Stimulated activated CD8-positive, alpha-beta memory T cell treated with anti-CD3 and anti-CD28 coated beads, Interleukin-12 subunit alpha, Interleukin-12 subunit beta, amount 100 ng/mL, for 1 hour (primary cell): ENCODE measurements at places on chromosomes 3 and 15.

DNA sequence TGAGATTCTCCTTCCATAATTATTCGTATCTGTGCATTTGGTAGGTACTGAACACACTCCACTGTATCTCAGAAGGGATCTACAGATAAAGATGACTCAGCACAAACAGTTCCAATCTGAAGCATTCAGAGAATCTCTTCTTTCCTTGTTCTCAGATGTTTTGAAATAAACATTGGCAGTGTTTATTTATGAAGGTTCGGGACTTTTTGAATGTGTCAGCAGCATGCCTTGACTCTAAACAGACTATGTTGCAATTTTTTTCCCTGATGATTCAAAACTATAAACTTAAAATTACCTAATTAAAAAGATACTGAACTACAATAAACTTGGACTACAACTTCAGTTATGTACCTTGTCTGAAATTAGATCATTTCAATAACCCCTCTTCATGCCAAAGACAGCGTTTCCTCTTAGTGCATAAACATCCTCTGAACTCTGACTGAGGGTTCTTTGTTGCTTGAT, 612.9 kb upstream of the TBL1XR1 start:
- no peak for DNase-seq

GRCh38 chr3:20909511-20909910, 723.5 kb upstream of the SGO1 start:
- DNase-seq, result no peak

DNA sequence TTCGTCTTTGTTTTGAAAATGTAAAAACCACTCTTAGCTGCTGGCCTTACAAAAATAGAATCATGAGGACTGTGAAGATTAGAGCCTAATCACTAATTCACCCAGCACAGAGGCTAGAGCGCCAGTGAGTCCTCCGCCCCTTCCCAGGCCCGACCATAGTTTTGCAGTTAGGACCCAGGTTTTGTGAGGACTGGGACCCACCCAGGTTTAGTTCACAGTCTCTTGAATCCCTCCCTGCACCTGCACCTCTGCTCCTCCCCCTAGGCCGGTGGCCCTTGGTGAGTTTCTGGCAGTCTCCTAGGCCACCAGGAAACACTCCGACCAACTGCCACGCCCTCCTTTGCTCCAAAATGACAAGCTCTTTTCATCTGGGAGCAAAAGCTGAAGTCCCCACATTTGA, 136.0 kb upstream of the CCDC54 start:
- no peak for DNase-seq

- DNase-seq, result no peak
These were observed 33.6 kb downstream of the NEK10 start for GRCh38 chr3:27335571-27335970.

DNA sequence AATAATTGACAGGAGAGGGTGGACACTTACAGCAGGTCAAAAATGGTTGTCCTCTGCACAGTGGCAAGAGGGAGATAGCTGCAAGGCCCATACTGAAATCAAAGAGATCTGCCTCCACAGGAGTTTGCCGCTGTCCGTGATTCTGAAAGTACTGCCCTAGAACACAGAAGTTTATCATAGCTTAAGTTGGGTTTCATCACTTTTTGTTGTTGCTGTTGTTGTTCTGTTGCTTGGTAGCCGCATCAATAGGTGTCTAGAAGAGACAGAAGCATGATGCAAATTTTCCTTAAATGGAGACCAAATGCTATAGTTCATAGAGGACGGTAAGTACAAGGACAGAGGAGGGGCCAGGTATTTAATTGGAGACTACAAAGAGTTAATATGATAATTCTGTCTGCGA, 120.0 kb upstream of the MRPL3 start:
- DNase-seq, result no peak
